ENCODE measurements at places on chromosomes 2 and 18.
A peak's percentile ranks its signal among the peaks of the same experiment; 100 is the strongest.

DNA sequence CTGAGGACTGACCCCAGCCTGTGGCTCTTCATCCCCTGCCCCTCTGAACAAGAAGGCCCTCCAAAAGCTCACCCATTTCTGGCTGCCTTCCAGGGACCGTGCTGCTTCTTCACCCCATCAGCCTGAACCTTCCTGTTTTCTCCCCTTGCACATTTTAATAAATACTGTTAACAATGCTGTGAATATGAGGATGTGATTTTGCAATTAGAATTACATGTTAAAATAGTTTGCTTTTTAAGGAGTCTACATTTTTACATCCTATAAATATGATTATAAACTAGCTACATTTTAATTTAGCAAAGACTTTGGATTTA lies 4.0 kb downstream of the SNTG2 start:
- DNase-seq: no peak

DNA sequence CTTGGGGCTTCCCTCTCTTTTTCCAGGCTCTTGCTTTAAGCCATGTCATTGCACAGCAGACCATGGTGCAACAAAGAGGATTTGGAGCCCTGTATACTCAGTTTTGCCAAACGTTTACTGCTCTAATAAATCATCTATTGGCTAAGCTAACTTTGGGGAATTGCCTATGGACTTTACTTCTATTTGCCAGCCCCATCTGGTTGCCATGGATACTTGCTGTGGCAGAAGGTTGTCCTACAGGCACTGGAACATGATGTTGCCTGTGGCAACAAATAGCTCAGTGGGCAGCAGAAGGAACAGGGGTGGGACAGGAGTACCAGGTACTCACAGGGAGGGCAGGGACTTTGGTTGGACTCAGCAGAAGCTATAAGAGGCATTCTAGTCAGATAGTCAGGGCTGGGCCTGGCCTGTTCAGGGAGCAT lies 129.7 kb downstream of the CCDC85A start:
- no peak for DNase-seq

- DNase-seq: no peak
Measured at GRCh38 chr2:236307641-236308040, 43.4 kb upstream of the ASB18 start.

- no peak for DNase-seq
Measured at GRCh38 chr2:128003463-128003862, 24.4 kb downstream of the SAP130 start.

- peak; percentile 28 for DNase-seq
Measured at GRCh38 chr2:20666304-20667150, at the start of gene GDF7. Gene GDF7, plus strand, starts transcription at chr2:20667144. Its CDS starts 96 bp downstream, at chr2:20667240.

Measured in CD4-positive, alpha-beta T cell treated with Interleukin-10 for 1 hour (primary cell).